ENCODE measurements at places on chromosomes 12 and 14.

GRCh38 chr12:3980504-3981272, 107.5 kb upstream of the PARP11 start:
- DNase-seq = no peak

DNA sequence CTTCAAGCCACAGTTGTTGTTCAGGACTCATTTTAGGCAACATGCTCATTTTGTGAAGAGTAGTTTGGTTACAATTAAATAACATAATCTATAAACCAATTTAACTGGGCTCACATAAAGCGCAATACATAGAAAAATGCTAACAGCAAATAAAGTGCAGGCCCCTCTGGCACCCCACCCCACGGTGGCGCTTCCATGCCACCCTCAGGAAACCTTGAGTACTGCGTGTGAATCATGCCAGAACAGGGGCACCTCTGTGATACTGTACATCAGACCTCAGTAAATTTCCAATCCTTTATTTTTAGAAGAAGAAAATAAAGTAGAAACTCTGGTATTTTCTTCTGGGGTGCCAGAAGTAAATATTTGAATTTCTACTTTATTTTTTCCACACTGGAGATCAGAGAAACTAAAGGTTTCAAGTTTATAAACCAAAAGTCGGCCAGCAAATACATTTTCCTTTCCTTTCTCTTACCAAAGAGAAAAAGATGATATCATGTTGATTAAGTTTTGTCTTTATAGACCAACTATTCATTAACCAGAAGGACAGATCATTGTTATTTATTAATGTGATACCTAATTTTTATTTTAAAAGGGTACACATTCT, 316.8 kb downstream of the PAWR start:
- peak; percentile 29 for DNase-seq

- no peak for DNase-seq
Observed at GRCh38 chr12:39804898-39805297, 185.3 kb upstream of the ABCD2 start.

DNA sequence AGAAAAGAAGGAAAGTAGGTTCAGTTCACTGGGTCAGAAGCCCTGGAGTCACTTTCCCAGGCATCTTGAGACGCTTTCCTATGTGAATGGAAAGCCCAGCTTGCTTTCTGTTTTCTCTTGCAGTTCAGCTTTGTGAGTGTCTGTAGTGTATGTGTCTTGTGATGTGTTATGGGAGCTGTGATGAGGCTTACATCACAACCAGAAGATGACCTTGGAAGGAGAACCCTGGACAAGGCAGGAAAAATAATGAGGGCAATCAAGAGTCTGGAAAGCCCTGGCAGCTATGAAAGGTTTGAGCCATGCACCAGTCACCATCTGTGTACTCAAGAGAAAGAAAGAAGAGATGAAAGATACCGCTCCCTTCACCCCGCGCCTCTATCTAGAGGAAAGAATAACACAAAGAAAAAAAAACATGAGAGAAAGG, 35.2 kb upstream of the PTGR2 start:
- DNase-seq = no peak

- peak; percentile 85 for DNase-seq
Observed at GRCh38 chr12:110199339-110200123, 75.4 kb downstream of the IFT81 start.

GRCh38 chr12:77685901-77686300, 144.8 kb upstream of the NAV3 start:
- DNase-seq = no peak

- peak; percentile 30 for DNase-seq
Observed at GRCh38 chr14:78848234-78848820, 678.2 kb downstream of the NRXN3 start.

DNA sequence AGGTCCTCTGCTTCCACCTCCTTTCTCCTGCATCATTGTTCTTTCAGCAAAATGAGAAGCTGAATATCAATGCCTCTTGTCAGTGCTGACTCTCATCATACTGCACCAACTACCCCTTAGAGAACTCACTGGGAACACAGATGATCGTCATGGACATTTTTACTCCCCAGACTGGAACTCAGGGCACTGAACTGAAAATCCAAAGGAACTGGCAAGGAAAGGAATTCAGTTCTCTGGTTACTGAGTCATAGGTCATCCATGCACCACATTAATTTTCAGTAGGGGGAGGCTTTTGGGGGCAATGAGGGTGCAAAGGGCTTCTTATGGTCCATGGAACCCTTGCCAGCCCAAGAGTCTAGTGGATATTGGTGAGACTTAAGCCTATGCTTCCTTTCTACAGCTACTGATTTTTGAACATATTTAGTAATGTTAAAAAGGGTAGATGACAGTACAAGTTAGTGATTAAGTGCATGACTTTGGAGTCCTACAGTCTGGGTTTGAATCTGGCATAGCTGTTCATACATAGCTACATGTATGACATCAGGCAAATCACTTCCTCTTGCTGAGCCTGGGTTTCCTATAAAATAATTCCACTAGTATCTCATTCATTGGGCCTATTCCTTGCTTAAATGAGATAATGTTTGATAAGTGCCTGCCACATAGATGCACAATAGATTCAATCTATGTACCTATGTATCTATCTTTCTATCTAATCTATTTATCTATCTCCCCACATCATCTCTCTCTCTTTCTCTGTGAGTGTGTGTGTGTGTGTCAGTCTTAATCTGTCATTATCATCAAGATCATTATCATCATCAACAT, 29.2 kb downstream of the BBS10 start:
- no peak for DNase-seq

- no peak for DNase-seq
Observed at GRCh38 chr12:71186571-71187288, 28.9 kb upstream of the TSPAN8 start.

DNA sequence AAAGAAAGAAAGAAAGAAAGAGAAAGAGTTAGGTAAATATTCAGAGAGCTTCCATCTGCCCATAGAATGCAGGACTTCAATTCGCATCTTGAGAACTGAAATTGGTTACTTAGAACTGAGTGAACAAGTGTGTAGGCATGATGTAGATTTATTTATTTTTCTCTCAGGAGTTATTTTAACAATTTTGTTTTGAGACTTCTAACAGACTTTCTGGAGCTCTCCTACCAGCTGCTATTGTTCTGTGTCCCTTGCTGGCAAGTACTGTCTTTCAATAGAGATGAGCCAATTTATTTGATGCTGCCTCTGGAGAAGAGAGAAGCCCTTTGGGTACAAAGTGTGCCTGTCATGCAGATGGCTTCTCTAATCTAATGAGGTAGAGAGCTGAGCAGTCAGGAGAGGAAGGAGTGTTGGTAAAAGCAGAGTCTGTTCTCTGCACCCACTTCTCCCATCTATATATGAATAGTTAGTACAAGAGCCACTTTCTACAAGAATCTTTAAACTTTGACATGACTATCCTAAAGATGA, 67.0 kb downstream of the SYT1 start:
- no peak for DNase-seq

GRCh38 chr14:20295067-20295466, 10.7 kb downstream of the TTC5 start:
- no peak for DNase-seq

- peak; percentile 31 for DNase-seq
Observed at GRCh38 chr14:55746558-55746957, 166.6 kb downstream of the KTN1 start.

GRCh38 chr14:95323917-95324316, 4.2 kb upstream of the CLMN start:
- no peak for DNase-seq

DNA sequence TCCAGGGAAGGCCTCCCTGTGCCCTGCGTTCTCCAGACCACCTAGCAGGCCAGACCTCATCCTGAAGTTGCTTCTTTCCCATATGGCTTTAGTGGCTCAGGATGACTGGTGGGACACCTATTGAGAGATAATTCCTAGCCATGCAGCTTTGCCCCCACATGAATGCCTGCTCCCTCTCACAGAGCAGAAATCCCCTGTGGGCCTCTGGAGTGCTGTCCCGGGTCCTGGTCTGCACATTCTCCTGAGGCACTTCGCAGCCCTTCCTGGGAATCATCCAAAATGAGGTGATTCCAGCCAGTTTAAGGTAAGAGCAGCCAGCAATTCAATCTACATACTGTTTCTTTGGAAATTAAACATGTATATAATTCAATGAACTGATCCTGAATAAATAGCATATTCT, 135.9 kb downstream of the GPR65 start:
- no peak for DNase-seq

DNA sequence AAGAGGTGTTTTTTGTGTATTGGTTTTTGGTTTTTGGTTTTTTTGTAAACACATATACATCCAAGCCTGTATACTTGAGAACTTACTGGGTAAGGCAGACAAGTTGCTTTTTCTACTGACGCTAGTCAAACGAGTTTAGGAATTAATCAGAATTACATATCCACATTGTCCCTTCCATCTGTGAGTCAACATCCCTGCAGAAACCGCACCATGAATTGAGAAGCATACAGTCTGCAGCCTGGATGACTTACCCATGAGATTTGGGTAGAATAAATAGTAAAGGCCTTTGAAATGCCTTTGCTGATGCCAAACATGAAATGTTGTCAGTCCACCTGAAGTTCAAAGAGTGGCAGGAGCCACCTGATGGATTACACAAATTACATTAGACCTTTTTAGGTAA, 21.4 kb upstream of the C12orf42 start:
- no peak for DNase-seq

DNA sequence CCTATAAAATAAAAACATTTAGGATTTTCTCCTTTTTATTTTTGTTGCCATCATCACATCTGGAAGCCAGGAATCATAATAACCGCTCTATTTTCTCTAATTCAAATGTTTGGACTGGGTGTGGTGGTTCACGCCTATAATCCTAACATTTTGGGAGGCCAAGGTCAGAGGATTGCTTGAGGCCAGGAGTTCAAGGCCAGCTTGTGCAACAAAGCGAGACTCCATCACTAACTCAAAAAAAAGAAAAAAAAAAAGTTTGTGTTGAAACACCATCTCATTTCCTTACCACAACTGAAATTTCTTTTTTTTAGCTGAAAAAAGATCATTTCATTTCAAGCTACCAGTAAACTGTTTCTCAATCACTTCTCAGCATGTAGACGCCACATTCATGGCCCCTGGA, 8.8 kb upstream of the BAZ1A start:
- DNase-seq = no peak

- DNase-seq = no peak
Observed at GRCh38 chr12:110776410-110776809, 33.7 kb upstream of the PPP1CC start.

GRCh38 chr14:56754921-56755320, 55.4 kb downstream of the OTX2 start:
- DNase-seq = no peak

DNA sequence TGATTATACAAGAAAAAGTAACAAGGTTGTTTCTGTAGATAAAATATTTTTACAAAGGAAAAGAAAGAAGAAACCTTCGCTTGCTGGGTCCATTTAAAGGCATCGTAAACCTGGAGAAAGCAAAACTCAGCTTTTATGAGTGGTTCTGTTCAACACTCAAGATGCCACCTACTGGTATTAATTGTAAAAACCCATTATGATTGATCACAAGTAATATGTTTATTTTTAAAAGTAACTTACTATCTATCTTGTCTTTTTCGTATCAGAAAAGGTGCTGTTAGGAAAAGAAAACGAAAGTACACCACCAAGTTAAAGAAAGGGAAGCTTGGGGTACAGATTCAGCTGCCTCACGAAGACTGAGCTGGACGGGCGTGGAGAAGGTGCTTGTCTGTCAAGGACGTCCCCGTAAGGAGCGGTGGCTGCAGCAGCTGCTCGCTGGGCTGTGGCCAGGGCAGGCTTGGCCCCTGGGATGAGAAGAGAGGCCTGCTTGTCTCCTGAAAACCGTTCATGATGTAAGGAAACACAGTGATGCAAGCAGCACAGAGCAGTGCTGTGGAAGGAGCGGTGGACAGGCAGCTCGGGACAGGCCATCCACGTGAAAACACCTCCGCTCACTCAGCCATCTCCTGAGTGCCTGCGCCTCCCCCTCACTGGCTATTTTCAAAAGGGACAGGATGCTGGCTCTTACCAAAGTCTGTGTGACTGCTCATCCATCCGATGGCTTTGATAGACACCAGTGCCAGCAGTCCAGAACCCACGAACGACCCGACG, 25.0 kb downstream of the SLC15A4 start:
- no peak for DNase-seq

DNA sequence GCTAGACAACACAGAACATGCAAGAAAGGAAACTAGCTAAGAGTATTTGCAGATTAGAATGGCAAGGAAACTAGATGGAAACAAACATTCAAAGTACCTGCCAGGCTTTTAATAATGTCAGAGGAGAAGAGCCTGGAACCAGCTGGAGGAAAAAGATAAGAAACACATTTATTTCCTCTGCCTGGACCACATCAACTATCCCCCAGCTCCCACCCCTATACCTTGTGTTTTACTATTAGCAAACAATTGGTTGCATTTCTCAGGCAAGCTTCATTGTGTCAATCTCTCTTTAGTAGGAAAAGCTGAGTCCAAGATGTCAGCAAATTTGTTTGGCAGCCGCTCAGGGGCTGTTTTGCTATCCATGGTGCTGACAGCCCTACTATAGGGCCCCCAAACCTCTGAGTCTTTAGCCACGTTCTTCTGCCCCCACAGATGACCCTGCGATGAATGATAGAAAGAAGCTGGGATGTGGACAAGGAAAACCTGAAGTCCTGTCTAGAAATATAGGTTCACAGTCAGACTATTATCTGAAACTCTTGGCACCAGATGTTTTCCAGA, 11.6 kb upstream of the SYNDIG1L start:
- no peak for DNase-seq

- no peak for DNase-seq
Observed at GRCh38 chr14:77103475-77103874, 5.4 kb downstream of the CIPC start.

GRCh38 chr12:50517421-50518048, 12.8 kb downstream of the DIP2B start:
- peak; percentile 54 for DNase-seq

DNA sequence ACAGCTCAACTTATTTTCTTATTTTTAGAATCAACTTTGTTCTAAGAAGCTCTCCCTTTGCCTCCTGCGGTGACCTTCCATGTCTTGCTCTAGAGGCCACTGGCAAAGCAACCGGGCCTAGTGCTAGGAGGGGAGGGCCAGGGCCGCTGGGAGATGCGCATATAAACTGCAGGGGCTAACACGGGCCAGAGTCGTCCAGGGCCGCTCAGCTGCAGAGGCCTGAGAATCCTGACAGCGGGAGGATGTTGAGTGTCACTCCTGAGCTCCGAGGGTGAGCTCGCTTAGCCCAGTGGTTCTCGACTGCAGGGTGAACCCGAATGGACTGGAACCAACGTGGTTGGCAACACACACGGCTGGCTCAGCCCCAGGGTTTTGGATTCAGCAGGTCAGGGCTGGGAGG, 6.5 kb upstream of the PIWIL1 start:
- DNase-seq = no peak

GRCh38 chr12:65126482-65126881, 5.4 kb upstream of the WIF1 start:
- DNase-seq = no peak

DNA sequence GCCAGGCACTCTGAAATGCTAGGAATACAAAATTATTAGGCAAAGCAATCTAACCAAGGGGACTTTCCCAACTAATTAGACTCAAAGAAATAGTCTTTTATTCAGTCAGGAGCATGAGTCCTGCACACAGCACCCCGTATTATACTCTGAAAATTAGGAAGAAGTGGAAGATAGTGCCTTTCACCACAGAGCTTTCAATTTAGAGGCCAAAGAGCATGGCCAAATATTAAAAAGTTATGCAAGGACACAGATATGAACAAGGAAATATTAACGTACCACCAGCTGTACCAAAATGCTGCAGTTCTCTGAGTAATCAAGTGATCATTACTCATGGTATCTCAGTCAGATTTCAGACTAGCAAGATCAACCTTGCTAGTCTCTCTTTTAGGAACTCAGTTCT, 22.6 kb upstream of the MDM2 start:
- DNase-seq = no peak
